ENCODE measurements at places on chromosomes 5 and 9. TPM values are rescaled to one million over a fixed set of nuclear protein-coding genes. Genes with fewer than 3 reads are reported as not detected.
A peak's percentile ranks its signal among the peaks of the same experiment; 100 is the strongest.

Gene FCN1
- not detected for total RNA-seq

Gene GADD45G
- total RNA-seq, result 6.2 TPM

Gene PCDHA1
- 0.13 TPM for total RNA-seq

DNA sequence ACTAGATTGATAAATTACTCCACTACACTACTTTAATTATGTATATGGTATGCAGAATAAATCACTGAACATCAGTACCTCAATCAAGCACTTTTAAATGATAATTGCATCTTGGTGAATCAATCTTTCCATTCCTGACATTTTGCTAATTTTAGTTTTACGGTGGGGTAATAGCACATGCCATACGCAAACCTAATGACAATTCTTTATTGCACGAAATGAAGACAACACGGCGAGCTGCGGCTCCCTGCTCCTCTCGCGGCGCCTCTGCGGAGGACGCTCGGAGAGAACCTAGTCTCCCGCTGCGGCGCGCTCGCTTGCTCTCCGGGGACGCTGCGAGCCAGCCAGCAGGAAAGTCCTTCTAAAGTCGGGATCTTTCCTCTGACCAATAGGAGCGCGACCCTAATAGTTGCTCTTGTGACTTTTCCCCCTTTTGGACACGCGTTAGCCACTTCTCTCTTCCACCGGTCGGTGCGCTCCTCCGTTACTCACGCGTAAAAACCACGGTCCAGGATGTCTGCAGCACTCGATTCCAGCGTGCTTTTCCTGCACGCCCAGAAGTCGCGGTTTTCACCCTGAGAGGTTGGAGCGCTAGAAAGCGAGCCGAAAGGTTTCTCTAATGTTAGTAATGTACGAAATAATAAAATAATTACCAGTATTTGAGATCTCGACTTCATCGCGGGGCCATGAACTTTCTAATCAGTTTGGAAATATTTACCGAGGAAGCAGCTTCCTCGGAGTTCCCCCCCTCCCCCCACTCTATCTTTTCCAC is 1.0 kb upstream of the MEF2C start:
- H3K36me3 ChIP-seq, result peaks cover 6% of the 10 kb centered on the region
- H3K27ac ChIP-seq, result peak overlapping the region; percentile 94
- peaks cover 11% of the 10 kb centered on the region for H3K27me3 ChIP-seq
- H3K4me1 ChIP-seq, result peaks cover 35% of the 10 kb centered on the region
- H3K4me3 ChIP-seq, result peak overlapping the region; percentile 99

All from endothelial cell (in vitro differentiated cells).